ENCODE measurements at places on chromosomes 5 and 9. TPM values are rescaled to one million over a fixed set of nuclear protein-coding genes. Genes with fewer than 3 reads are reported as not detected.

MYMK gene
- total RNA-seq, result not detected

ST8SIA4 gene
- 0.30 TPM for total RNA-seq

GABRA6 gene
- not detected for total RNA-seq

TNFSF8 gene
- total RNA-seq, result not detected

FIBCD1 gene
- 14.4 TPM for total RNA-seq

PCDHB12 gene
- total RNA-seq, result not detected

SVEP1 gene
- 1.4 TPM for total RNA-seq

SPAG8 gene
- total RNA-seq, result 0.27 TPM

IFNE gene
- total RNA-seq, result 2.3 TPM

YTHDC2 gene
- total RNA-seq, result 8.4 TPM

FBP2 gene
- total RNA-seq, result not detected

COL15A1 gene
- 0.36 TPM for total RNA-seq

EGFLAM gene
- not detected for total RNA-seq

LHX2 gene
- total RNA-seq, result 4.7 TPM

RNF130 gene
- 41.9 TPM for total RNA-seq

EIF4E1B gene
- total RNA-seq, result not detected

HTR4 gene
- total RNA-seq, result not detected

FLT4 gene
- 4.7 TPM for total RNA-seq

ADRB2 gene
- 0.58 TPM for total RNA-seq

C8G gene
- total RNA-seq, result 1.9 TPM

SPATA31D4 gene
- total RNA-seq, result not detected

IER5L gene
- 77.0 TPM for total RNA-seq

DPM2 gene
- total RNA-seq, result 50.2 TPM

WNT8A gene
- not detected for total RNA-seq

ECM2 gene
- 0.10 TPM for total RNA-seq

LCNL1 gene
- total RNA-seq, result 0.02 TPM
